Neural progenitor cell (in vitro differentiated cells): ENCODE measurements at places on chromosomes 2 and 18. TPM values are rescaled to one million over a fixed set of nuclear protein-coding genes. Genes with fewer than 3 reads are reported as not detected.

DNA sequence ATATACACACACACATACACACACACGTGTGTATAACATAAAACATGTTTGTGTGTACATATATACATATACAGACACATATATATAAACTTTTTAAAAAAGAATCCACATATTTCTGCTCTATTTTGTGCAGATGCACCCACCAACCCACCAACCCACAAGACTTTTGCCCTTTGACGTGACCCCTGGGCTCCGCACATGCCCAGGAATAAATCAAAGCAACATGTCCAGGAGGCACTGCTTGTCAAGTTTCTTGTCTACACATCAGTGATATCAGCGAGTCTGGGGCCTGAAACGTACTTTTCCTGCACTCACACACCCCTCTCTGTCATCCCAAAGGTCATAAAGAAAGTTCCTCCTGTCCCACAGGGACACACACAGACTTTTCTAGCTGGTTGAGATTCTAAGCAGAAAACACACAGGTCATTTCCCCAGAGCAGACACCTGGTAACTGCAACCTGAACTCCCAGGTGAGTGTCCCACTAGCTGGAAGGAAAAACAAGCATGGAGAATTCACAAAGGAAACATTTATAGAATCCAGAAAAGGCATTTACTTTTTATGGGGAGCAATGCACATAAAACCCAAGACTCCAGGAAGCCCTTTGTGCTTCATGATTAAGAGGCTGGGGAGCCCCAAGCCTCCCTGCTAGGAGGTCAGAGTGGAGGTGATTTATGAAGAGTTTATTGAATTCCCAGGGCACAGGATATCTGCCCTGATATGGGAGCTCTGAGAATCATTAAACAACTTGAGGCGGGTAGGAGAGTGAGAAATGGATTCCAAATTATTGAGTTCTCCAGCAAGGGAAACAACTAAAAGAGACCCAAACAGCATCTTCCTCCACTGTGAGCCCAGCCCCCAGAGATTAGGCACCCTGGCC is 211.6 kb downstream of the MGAT5 start:
- no peaks in the 10 kb centered on the region for H3K4me1 ChIP-seq
- H3K4me3 ChIP-seq = no peak overlapping the region
- no peaks in the 10 kb centered on the region for H3K27me3 ChIP-seq
- no peaks in the 10 kb centered on the region for H3K36me3 ChIP-seq
- DNase-seq = no peak

- peaks cover 5% of the 10 kb centered on the region for H3K36me3 ChIP-seq
- peaks cover 12% of the 10 kb centered on the region for H3K4me1 ChIP-seq
- peaks cover 60% of the 10 kb centered on the region for H3K27me3 ChIP-seq
- no peak overlapping the region for H3K27ac ChIP-seq
- H3K4me3 ChIP-seq = no peak overlapping the region
Observed at GRCh38 chr2:161412346-161412745, 3.8 kb upstream of the TBR1 start.

GRCh38 chr2:240326886-240327285 is 108.6 kb upstream of the GPC1 start:
- H3K36me3 ChIP-seq = no peaks in the 10 kb centered on the region
- no peak for DNase-seq
- H3K27me3 ChIP-seq = peaks cover 6% of the 10 kb centered on the region

DNA sequence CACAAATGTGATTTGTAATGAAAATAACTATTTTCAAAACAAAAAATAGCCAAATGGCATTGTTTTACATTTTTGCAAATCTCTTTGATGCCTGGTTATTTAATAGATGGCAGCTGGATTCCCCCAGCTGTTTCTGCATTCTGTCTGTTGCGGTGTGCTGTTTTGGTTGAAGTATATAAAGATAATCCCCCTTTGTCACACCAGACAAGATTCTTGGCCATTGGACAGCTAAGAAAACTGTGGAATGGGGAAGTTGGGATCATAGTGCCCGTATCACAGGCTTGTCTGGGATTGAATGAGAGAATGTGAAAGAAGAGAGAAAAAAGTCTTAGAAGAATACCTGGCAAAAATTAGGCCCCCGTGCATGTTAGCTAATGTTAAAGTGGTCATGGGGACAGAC is 19.5 kb upstream of the LYPD6B start:
- no peaks in the 10 kb centered on the region for H3K4me1 ChIP-seq
- no peak for DNase-seq
- no peak overlapping the region for H3K27ac ChIP-seq
- no peaks in the 10 kb centered on the region for H3K27me3 ChIP-seq
- no peaks in the 10 kb centered on the region for H3K36me3 ChIP-seq
- no peak overlapping the region for H3K4me3 ChIP-seq

DNA sequence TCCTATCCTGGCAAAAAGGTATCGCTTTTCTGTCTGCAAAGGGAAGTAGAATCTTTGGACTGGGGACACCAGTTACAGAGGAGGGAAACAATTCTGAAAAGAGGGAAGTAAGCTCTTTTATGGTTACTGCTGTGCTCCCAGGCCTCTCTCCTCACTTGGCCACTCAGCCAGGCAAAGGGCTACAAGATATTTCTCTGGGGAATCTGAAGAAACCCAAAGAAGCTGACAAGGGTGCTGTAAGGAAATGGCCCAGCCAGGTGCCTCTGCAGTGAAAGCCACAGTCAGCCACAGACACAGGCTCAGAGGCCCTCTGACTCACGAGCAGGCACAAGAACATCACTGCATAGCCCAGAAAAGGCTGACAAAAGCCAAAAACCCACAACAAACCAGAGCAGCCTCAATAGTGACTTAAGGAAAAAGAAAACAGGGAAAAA is 5.8 kb downstream of the HDLBP start:
- H3K4me3 ChIP-seq = no peak overlapping the region
- no peaks in the 10 kb centered on the region for H3K27me3 ChIP-seq
- H3K4me1 ChIP-seq = no peaks in the 10 kb centered on the region
- no peak overlapping the region for H3K27ac ChIP-seq
- DNase-seq = no peak
- no peaks in the 10 kb centered on the region for H3K36me3 ChIP-seq

GRCh38 chr18:68083776-68084175 is 567.3 kb upstream of the DSEL start:
- H3K27me3 ChIP-seq = no peaks in the 10 kb centered on the region
- no peak for DNase-seq
- no peak overlapping the region for H3K27ac ChIP-seq
- H3K4me3 ChIP-seq = no peak overlapping the region
- no peaks in the 10 kb centered on the region for H3K4me1 ChIP-seq

DNA sequence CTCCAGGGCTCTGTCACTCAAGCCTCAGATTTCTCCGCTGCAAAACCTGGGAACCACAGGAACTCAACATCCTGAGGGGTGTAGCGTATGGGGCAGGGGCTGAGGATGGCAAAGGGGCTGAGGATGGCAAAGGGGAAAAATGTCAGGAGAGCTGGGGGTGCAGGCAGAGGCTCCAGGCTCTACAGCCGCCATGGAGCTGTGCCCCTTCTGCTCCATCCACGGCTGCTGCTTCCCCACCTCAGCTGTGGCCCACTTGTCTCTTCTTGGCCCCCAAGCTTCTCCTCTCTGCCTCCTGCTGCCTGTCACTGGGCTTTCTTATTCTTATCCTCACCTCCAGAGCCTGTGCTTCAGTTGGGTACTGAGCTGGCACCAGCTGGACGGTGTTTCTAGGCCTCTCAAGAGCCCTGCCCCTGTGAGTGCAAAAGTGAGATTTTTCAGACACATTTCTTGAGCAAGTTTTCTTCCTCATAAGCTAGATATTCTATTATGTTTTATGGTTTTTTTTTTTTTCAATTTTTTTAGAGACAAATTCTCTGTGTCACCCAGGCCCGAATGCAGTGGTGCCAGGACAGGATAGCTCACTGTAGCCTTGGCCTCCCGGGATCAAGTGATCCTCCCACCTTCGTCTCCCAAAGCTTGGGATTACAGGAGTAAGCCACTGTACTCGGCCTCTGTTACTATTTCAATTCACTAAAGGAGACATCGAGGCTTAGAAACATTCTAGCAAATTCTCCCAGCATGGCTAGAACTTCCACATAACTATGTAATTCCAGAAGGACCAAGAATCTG is 49.0 kb downstream of the MARCO start:
- H3K27me3 ChIP-seq = no peaks in the 10 kb centered on the region
- no peaks in the 10 kb centered on the region for H3K36me3 ChIP-seq
- no peak for DNase-seq
- no peaks in the 10 kb centered on the region for H3K4me1 ChIP-seq
- H3K27ac ChIP-seq = no peak overlapping the region
- H3K4me3 ChIP-seq = no peak overlapping the region

- H3K4me3 ChIP-seq = no peak overlapping the region
- no peak overlapping the region for H3K27ac ChIP-seq
- H3K27me3 ChIP-seq = no peaks in the 10 kb centered on the region
- DNase-seq = no peak
- H3K4me1 ChIP-seq = no peaks in the 10 kb centered on the region
Observed at GRCh38 chr2:216072473-216072872, 9.1 kb downstream of the PECR start.

- H3K27ac ChIP-seq = no peak overlapping the region
- H3K36me3 ChIP-seq = no peaks in the 10 kb centered on the region
- H3K4me1 ChIP-seq = no peaks in the 10 kb centered on the region
- H3K27me3 ChIP-seq = no peaks in the 10 kb centered on the region
- no peak overlapping the region for H3K4me3 ChIP-seq
- no peak for DNase-seq
Observed at GRCh38 chr18:50099725-50100407, 95.1 kb downstream of the MYO5B start.

GRCh38 chr2:9228088-9228751 is 21.6 kb downstream of the ASAP2 start:
- no peak overlapping the region for H3K4me3 ChIP-seq
- no peak overlapping the region for H3K27ac ChIP-seq
- no peaks in the 10 kb centered on the region for H3K27me3 ChIP-seq
- DNase-seq = no peak
- no peaks in the 10 kb centered on the region for H3K36me3 ChIP-seq

DNA sequence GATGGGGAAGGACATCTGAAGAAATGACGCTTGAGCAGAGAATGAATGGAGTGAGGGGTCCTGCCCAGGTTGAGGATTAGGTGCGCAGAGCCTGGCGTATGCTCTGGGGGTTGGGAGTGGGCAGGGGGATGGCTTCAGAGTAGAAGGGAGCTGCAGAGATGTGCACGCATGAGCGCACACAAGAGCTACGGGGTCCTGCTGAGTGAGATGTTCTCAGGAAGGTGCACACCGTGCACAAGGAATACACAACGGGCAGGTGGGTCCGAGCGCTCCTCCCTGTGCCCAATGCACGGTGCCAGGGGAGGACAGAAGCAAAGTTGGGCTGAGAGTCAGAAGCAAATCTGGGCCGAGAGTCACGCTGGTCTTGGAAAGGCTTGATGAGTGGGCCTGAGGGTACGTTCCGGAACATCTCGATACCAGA is 25.5 kb downstream of the TWIST2 start:
- no peak for DNase-seq
- no peaks in the 10 kb centered on the region for H3K36me3 ChIP-seq
- peaks cover 1% of the 10 kb centered on the region for H3K4me1 ChIP-seq
- H3K27ac ChIP-seq = no peak overlapping the region
- H3K27me3 ChIP-seq = no peaks in the 10 kb centered on the region

Gene SPP2
- not detected in 2 replicates for total RNA-seq

Gene ROCK1
- total RNA-seq = 37.7 and 66.2 TPM in 2 replicates

Gene FKBP1B
- total RNA-seq = 46.0 and 58.6 TPM in 2 replicates

Gene COMMD1
- total RNA-seq = 26.7 and 36.9 TPM in 2 replicates

Gene FER1L5
- total RNA-seq = 1.2 and 1.7 TPM in 2 replicates
